Amniotic stem cell (primary cell): ENCODE measurements at places on chromosomes 1 and 21.

- DNase-seq = no peak
Observed at GRCh38 chr1:5311634-5312292, 657.4 kb downstream of the AJAP1 start.

- DNase-seq = no peak
Observed at GRCh38 chr1:209103092-209103491, 480.4 kb upstream of the CAMK1G start.

GRCh38 chr1:208910161-208910560 lies 666.0 kb upstream of the PLXNA2 start:
- DNase-seq = no peak

DNA sequence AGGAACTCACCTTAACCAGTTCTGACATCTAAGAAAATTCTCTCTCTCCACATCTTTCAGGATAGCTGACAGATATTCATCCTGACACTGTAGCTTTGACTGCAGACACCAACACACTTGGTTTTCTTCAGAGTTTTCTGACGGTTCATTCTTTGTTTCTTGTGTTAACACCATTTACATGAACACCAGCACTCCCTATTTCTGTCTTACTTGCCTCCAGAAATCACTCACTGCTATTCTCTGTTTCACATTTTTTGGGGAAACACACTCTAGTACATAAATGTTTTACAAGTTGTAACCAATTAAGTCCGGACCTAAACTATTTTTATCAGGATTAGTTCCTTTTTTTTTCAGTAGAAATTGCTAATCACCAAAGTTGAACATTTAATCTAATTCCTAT lies 15.4 kb downstream of the FLVCR1 start:
- no peak for DNase-seq

- DNase-seq = peak; percentile 21
Observed at GRCh38 chr1:205319081-205320018, 2.2 kb downstream of the NUAK2 start.

- no peak for DNase-seq
Observed at GRCh38 chr1:229209386-229209785, 61.5 kb upstream of the RAB4A start.

DNA sequence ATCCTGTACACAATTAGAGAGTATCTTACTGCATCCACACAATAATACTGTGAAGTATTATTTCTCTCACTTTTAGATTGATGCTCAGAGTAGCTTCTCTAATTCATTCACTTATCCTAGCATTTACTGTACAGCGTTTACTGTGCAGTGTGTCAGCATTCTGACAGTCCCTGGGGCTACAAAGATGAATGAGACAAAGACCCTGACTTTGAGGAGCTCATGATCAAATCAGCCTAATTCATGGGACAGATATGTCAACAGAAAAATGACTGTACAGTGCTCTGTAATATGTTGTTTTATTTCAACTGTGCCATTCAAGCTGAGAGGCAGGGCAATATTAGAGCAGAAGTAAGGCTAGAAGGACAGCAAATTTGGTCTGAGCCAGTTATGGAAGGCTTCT lies 152.5 kb downstream of the ZNF648 start:
- DNase-seq = no peak

GRCh38 chr1:5423109-5423508 lies 569.1 kb downstream of the NPHP4 start:
- no peak for DNase-seq

- DNase-seq = no peak
Observed at GRCh38 chr1:178798232-178798861, 72.5 kb downstream of the ANGPTL1 start.

DNA sequence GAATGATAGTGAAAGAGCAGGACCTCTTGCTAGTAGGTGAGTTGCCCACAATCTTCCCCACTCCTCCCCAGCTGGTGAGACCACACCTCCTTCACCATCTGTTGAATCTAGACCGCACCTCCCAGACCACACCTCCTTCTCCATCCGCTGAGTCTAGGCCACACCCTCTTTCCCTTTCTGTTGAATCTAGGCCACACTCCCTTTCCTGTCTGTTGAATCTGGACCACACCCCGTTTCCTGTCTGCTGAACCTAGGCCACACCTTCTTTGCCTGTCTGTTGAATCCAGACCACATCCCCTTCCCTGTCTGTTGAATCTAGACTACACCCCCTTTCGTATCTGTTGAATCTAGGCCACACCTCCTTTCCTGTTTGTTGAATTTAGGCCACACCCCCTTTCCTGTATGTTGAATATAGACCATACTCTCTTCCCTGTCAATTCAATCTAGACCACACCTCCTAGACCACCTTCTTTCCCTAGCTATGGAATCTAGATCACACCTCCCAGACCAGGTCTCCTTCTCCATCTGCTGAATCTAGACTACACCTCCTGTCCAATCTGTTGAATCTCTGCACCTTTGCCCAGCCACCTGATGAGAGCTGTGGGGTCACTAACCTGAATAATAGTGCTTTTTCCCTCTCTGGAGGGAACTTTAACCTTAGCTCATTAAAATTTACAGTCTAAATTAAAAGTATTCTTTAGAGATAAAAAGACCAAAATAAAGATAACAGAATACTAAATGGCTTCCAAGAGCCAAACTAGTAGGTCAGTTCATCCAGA lies 116.3 kb downstream of the DAB1 start:
- no peak for DNase-seq

DNA sequence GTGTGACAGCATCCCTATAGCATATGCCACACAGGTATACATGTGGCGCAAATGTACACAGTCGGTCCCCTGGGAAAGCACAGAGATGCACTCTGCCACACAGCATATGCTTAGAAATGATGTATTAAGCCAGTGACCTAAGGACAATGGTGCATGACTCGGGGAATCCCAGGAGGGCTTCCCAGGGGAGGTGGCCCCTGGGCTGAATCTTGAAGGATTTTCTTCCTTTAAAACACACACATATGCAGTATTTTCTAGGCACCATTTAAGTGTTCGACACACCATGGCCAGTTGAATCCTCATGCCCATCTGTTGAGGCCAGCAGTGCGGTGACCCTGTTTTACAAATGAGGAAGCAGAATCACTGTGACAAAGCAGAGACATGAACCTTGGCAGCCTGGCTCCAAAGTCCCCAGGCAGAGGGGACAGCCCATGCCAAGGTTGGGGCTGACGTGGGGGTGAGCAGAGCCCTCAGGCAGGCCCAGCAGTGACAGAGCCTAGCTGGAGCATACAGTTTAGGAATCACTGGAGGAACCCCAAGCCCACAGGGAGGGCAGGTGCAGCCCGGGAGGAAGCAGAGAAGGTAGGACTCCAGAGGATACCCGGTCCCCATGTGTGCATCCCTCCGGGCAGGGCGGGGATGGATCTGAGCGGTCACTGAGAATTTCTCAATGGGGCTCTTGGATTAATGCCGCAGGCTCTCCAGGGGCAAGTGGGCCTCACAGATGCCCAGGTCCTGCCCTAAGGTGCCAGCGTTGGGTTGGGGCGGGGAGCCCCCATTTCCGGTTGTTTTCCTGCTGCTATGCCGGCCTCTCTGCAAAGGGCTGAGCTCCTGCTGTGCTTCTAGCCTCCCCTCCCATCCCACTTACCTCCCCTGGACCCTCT lies 28.4 kb downstream of the WNT3A start:
- DNase-seq = no peak

GRCh38 chr1:9438431-9439073 lies 100.7 kb upstream of the SLC25A33 start:
- DNase-seq = no peak

DNA sequence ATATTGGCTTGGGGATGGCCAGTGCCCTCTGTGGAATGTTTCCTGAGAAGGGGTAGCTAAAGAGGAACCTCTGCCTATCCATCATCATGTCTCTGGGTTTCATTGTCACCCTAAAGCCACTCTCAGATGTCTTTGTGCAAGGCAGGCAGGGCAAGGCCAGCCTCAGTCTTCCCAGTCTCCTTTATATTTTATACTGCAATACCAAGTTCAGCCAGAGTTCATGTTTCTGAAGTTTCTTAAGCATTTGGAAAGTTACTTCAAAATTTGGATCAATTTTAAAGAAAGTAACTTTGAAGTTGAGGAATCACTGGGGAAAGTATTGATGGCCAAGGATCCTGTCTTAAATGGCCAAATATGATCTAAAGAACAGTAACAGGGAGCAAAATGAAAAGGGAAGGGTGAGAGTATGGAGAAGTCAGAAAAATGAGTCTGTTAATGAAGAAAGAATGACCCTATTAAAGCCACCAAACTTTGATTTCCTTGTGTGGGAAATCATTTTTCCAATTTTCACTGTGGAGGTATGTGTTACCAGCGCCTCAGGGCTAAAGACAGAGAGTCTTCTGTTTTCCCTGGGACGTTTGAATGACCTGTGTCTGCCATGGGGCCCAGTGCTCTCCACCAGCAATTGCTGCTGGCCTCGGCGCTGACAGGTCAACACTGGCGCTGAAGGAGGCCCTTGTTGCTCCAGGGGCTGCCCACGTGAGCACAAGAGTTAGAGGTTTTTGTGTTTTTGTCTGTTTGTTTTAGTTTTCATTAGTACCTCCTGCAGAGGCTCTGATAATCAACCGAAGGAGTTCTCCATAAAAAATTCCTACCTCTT lies 93.9 kb downstream of the ATP5PO start:
- no peak for DNase-seq

GRCh38 chr1:89855413-89856123 lies 34.7 kb downstream of the LRRC8D start:
- DNase-seq = peak; percentile 10

DNA sequence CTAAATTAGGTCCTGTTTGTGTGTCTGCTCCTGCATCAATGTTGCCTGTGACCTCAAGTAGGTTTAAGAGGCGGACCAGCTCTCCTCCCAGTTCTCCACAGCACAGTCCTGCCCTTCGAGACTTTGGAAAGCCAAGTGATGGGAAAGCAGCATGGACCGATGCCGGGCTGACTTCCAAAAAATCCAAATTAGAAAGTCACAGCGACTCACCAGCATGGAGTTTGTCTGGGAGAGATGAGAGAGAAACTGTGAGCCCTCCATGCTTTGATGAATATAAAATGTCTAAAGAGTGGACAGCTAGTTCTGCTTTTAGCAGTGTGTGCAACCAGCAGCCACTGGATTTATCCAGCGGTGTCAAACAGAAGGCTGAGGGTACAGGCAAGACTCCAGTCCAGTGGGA lies 79.9 kb downstream of the PRDM2 start:
- no peak for DNase-seq

DNA sequence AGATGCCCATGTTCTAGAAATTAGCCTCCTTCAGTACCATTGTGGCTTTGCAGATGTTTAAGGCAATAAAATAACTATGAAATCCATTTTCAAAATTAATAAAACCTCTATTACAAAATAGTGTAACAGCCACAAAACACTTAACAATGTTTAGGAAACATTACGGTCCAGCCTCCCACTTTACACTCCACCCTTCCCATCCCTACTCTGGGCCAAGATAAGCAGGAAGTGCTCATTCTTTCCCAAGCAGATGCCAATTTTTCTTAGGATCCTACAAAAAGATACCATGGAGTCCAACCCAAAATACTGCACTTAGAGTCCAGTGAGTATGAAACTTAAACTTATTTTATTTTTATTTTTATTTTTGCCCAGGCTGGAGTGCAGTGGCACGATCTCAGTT lies 150.8 kb downstream of the NR5A2 start:
- no peak for DNase-seq

GRCh38 chr1:88610687-88611086 lies 73.4 kb upstream of the PKN2 start:
- no peak for DNase-seq

GRCh38 chr1:14928412-14928811 lies 225.1 kb upstream of the TMEM51 start:
- DNase-seq = no peak

DNA sequence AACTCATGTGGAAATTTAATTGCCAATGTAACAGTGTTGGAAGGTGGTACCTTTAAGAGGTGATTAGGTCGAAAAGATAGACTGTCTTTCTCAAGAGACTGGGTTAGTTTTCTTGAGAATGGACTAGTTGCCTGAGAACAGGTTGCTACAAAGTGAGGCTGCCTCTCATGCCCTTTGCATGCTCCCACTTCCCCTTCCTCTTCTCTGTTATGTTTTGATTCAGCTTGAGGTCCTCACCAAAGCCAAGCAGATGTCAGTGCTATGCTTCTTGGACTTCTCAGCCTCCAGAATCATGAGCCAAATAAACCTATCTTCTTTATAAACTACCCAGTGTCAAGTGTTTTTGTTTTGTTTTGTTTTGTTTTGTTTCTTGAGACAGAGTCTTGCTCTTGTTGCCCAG lies 187.0 kb upstream of the RUNX1 start:
- no peak for DNase-seq

DNA sequence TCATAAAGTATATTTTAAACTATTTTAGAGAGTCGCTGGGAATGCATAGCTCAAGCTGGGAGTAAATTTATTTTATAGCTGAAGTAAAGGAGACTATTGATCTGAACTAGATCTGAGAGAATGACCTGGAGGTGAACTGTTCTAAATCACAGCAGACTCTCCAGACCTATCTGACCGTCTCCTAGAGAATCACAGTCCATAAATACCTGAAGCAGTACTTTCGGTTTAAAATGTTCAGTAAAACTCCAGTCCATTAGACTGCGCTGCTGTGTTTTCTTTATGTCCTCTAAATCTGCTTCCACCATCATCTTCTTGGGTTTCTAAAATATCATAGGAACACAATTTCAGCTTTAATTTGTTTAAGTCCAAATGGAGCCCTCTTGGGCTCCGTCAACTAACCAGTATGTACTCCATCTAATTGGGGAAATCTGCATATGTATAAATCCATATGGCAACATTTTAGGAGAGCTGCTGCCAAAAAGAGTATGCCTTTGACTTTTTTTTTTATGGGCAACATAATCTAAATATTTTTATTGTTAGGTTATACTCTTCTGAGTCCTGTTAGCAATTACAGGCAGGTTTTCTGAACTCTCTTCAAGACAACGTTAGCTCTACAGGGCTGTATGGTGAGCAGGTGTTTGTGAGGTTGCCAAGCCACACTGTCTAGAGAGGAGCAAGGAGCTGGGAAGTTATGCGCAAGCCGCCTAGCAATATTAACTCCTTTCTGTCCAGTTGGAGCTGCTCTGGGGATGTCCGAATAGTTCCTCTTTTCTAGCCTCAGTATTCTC lies 111.2 kb downstream of the SPAG17 start:
- DNase-seq = no peak

DNA sequence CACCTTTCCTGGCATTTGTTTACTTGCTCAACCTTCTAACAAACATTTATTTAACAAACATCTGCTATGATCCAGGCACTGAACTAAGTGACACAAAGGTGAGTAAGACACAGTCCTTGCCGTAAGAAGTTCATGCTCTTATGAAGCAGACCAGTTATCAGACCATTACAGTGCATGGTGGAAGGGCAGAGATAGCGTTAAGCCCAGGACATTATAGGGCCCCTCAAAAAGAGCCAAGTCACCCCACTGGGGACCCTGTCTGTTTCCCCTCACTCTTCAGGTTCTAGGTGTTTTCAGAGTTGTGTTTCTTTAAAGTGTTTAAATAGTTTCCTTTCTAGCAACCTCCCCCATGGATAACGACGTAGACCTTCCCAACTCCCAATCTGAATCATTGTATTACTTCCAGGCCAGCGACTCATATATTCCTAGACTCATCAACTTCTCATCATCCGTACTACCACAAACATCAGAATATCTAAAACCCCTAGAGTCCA lies 39.3 kb downstream of the TCP10L start:
- no peak for DNase-seq

DNA sequence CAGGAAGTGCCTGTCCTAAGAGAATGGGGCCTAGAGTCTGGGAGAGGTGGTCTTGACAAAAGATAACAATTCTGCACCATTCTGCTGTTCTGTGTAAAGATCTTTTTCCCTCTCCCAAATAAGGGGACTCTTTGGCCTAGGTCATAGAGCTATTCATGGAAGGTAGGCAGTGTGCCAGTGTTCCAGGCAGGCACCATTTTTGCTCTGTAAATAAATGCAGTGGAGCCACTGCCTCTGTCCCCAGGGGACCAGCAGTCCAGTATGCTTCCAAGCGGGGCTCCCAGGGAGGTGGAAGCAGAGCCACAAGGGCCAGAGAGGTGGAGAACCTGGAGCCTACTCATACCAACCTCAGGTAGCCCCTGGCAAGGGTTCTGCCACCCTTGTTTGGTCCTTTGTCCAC lies 25.9 kb downstream of the KCNA2 start:
- no peak for DNase-seq
